ENCODE measurements at places on chromosomes 4 and X.
A peak's percentile ranks its signal among the peaks of the same experiment; 100 is the strongest.

GRCh38 chrX:17860811-17861488 lies at the start of gene RAI2:
RAI2 (minus strand) TSS chrX:17861298; CDS start chrX:17802010, 59,288 bp downstream.
- DNase-seq, result peak; percentile 33

GRCh38 chr4:173930329-173930967 lies 353.0 kb downstream of the FBXO8 start:
- no peak for DNase-seq

DNA sequence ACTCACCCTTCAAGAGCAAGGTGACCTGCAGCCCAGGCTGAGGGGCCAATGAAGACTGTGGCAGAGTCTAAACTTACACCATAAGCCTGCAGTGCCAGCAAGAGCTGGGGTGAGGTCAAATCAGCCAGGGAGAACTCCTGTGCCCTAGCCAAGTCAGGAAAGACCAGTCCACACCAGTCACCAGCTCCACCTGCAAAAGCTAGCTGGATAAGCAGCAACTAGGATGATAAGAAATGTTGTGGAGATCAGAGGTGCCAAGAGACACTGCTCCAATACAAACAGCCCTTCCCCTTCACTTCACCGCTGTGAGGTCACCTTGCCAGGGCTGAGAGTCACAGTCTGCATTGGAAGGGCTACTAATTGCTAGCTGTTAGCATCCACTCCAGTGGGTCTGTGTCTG lies 31.3 kb downstream of the NIPAL1 start:
- DNase-seq, result no peak

DNA sequence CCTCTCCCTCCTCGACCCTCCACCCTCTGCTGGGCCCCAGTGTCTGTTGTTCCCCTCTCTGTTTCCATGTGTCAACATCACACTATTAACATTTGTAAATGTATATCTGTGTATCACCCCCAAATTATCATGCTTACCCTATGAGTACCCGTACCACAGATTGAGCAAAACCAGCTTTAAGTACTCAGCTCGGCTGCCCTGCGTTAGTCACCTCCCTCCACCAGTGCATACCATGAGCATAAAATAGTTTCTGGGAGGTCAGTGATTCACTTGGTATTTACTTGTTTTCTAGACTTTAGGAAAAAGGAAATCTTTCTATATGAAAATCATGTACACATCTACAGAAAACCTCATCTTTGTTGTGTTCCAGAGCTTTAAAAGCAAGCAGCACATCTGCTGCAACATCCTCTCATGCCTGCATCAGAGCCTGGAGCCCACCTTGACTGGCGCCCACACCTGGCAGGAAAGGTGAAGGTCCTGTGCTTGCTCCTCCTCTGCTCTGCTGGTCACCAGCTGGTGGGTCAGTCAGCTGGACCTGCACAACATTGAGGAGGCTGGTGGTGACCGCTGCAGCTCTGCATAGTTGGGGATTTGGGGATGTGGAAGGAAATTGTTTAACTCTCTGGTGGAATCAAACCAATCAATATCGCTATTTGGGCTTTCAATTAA lies 214.4 kb upstream of the KLF3 start:
- no peak for DNase-seq

GRCh38 chr4:47032405-47033106 lies 1.2 kb downstream of the GABRB1 start:
- peak; percentile 48 for DNase-seq

GRCh38 chrX:108036298-108036973 lies 8.4 kb upstream of the VSIG1 start:
- no peak for DNase-seq

GRCh38 chrX:9717376-9717775 lies 48.3 kb downstream of the GPR143 start:
- no peak for DNase-seq

- DNase-seq, result no peak
Observed at GRCh38 chr4:85939595-85939994, 420.3 kb downstream of the MAPK10 start.

GRCh38 chr4:127140306-127140705 lies 492.5 kb upstream of the INTU start:
- no peak for DNase-seq

DNA sequence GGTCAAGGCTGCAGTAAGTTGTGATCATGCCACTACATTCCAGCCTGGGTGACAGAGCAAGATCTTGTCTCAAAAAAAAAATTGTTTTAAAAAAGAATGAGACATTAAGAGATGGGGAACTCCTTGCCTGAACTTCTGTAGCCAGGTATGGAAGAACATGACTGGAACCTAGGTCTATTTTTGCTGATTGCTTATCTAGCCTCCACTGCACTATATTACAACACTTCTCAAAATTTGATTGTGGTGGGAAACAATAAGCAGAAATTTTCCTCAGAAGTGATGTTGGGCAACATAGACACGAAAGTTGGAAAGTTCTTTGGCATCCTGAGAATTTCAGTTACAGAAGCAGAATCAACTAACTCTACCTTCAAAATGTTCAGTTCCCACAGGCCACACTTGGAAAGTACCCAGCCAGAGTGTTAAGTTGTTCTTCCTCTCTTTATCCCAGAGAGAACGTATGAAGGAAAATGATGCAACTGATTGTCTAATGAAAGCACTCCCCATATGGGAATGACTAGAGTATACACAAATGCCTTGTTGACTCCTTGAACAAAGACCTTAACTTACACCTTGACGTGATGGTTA lies 50.0 kb downstream of the LUZP4 start:
- no peak for DNase-seq

DNA sequence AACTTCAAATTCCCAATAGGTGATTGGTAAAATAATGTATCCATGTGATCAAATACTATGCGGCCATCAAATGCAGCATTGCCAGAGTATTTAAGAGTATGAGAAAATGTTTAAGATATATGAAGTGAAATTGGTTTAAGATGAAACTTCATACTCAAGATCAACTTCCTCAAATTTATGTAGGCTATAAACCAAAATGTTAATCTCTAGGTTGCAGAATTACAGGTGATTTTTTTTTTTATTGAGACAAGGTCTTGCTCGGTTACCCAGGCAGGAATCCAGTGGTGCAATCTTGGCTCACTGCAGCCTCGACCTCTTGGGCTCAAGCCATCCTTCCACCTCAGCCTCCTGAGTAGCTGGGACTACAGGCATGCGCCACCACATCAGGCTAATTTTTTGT lies 25.3 kb downstream of the ACSL4 start:
- no peak for DNase-seq

DNA sequence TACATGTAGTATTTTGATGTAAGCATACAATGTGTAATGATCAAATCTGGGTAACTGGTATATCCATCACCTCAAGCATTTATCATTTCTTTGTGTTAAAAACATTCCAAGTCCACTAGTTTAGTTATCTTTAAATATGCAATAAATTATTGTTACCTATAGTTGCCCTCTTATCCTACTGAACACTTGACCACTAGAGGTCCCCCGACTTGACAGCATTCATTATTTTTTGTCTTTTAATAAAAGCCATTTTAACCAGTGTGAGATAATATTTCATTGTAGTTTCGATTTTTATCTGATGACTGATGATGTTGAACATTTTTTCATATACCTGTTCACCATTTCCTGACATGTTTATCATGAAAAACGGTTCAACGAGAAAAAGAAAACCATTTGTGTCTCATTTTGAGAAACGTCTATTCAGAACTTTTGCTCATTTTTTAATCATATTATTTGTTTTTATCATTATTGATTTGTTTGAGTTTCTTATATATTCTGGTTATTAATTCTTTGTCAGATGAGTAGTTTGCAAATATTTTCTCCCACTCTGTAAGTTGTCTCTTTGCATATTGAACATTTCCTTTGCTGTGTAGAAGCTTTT lies 199.0 kb upstream of the CXXC4 start:
- no peak for DNase-seq

DNA sequence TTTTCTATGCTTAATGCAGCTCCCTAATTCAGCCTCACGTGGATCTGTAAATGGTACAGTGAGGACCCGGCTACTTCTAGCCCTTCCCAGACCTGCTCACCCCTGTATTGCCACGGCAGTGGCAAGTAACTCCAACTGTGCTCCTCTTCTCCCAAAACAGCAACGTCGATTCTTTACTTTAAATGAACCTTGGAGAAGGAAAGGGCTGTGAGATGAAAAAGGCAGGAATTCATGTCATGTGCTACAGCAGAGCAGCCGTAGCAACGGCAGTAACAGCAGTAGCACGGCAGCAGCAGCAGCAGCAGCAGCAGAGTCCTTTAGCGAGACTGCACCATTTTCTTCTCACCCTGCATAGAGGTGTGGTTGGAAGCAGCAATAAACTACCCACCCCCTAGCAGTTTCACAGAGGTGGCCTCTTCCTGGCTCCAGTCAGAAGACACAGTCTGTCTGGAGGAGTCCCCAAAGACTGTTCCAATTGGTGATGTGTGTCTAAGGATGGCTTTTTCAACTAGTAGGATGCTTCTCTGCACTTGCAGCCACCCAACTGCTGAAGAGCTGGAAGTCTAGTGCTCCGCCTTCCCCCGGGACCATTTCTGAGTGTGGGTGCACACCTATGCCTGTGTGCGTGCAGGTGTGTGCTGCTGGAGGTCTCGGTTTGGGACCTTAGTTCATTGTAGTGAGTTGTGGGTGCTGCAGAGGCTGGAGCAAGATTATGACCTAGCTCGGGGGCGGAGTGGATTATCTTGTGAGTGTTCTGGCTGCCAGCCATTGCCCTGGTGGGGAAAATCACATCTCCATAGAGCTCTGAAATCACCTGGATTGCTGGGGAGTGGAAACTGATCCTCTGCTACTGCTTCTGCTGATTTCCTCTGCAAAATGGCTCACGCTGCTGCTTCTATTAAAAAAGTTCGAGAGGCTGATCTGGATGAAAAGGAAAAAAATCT lies 67.2 kb downstream of the ANK2 start:
- DNase-seq, result no peak

GRCh38 chr4:163697121-163697520 lies 202.6 kb downstream of the TMA16 start:
- DNase-seq, result no peak

- DNase-seq, result peak; percentile 8
Observed at GRCh38 chrX:9466124-9466495, 1.3 kb downstream of the TBL1X start.

- DNase-seq, result no peak
Observed at GRCh38 chrX:31237189-31237588, 165.3 kb upstream of the FTHL17 start.

GRCh38 chr4:15466596-15466995 lies 3.1 kb upstream of the CC2D2A start:
- DNase-seq, result no peak

- no peak for DNase-seq
Observed at GRCh38 chr4:167509551-167509950, 275.3 kb upstream of the SPOCK3 start.

DNA sequence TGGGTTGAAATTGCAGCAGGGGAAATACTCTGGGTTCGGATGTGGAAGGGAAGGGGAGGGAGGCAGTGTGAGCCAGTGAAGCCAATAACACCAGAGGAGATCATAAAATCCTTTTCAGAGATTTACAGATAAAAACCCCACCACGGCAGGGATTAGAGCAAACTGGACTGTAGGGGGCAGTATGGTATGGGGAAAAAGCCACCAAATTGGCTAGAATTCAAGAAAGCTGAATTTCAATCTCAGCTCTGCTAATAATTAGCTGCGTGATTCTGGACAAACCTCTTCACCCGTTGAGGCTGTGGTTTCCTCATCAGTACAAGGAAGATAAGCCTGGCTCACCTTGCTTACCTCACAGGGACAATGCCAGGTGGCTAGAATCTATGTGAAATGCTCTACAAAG lies 108.1 kb downstream of the ATG4A start:
- no peak for DNase-seq

DNA sequence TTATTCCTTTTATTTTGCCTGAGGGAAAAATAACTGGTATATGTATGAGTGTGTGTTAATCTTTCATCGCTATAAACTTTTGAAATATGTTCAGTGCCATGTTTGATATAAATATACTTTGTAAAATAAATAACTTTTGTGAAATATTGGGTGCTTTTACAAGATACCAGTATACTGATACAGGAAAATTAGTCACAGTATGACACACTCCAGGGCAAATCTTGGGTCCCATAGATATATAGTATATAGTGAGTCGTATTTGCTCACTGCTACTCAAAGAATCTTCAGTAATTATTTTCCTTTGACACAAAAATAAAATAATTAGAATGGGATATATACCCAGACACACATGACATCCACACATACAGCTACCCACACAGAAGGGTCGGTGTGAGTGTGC lies 472.3 kb downstream of the GRID2 start:
- DNase-seq, result no peak

- no peak for DNase-seq
Observed at GRCh38 chr4:76569225-76569624, 134.2 kb downstream of the SHROOM3 start.

GRCh38 chr4:37685823-37686372 lies 278 bp downstream of the RELL1 start:
- no peak for DNase-seq

GRCh38 chrX:49003696-49004095 lies 1.6 kb upstream of the GRIPAP1 start:
- DNase-seq, result no peak

GRCh38 chr4:8701126-8702019 lies 108.8 kb downstream of the CPZ start:
- no peak for DNase-seq

GRCh38 chr4:61273233-61273632 lies 73.1 kb downstream of the ADGRL3 start:
- no peak for DNase-seq

DNA sequence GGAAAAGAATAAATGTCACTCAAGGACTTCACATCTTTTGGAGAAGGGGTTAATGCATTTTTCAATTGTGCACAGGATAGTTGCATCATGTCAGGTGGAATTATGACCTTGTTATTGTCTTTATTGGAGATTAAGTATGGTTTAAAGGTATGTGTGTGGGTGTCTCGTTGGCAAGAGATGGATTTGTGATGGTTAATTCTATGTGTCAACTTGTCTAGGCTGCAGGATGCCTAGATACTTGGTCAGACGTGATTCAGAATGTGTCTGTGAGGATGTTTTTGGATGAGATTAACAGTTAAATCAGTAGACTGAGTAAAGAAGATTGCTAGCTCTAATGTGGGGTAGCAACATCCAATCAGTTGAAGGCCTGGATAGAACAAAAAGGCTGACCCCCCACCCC lies 42.2 kb upstream of the HSD17B10 start:
- DNase-seq, result no peak

DNA sequence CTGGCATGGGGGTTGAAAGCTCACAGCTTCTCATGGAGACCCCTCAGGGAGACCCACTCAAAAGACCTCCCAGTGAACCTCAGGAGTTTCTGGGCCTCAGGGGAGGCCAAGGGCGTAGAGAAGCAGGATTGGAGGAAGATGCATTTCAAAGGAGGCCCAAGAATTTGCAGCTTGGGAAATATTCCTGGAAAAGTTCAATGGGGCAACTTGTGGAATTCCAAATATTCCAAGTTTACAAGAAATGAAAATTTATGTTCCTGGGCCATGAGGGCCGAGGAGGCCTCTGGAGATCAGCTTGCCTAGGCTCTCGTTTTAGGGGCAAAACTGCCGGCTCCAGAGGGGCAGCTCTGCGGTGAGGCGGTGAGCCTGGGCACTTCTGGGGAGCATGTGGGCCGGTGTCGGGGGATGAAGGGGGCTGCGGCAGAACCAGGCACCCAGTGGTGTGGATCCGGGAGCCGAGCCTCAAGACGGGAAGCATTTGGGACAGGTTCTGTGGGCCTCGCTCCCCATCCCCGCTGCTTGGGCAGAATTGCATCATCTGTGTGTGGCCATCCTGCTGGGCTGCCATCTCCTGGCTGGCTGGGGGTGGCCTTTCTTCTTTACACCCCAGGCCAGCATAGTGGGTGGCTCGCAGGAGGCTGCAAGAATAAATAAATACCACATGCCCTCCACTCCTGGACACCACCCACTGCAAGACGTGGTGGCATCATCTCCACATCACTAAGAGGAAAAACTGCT lies 54.6 kb upstream of the GPR78 start:
- no peak for DNase-seq

Data from CD4-positive, alpha-beta T cell treated with Interleukin-21 for 1 hour (primary cell).